ENCODE measurements at places on chromosomes 3 and 15. TPM values are rescaled to one million over a fixed set of nuclear protein-coding genes. Genes with fewer than 3 reads are reported as not detected.

GRCh38 chr3:165984589-165984988 lies 147.4 kb upstream of the BCHE start:
- H3K27ac ChIP-seq, result no peak overlapping the region
- no peaks in the 10 kb centered on the region for H3K36me3 ChIP-seq
- H3K4me3 ChIP-seq, result no peak overlapping the region
- H3K27me3 ChIP-seq, result no peaks in the 10 kb centered on the region
- H3K4me1 ChIP-seq, result no peaks in the 10 kb centered on the region

PLSCR5 gene
- not detected for total RNA-seq

DNA sequence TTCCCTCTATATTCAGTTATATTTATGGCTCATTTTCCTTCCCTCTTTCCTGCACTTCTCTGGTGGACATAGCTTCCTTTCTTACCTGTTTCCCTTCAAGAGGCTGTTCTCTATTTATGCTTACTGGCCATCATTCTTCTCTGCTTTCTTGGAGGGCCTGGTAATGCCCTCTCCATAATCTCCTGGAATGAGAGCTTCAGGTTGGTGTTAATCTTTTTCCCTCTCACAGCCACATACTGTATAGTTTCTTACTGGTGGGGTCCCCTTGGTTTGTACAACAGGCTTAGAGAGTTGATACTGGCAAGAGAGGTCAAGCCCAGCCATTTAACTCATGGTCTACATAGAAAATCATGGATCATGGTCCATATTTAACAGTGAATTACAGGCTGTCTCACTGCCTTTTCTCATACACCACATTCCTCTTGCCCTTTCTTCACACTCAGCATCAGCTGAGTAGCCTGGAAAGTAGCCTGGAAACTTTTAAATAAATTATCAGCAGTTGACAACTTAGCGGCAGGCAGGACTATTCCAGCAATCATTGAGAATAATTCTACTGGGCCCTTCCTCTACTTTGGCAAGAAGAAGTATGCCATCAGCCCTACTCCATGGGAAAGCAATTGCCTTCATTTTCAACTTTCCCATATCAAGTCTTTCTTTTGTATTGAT lies 38.0 kb upstream of the DPH6 start:
- H3K27me3 ChIP-seq, result no peaks in the 10 kb centered on the region
- no peaks in the 10 kb centered on the region for H3K36me3 ChIP-seq
- H3K4me1 ChIP-seq, result no peaks in the 10 kb centered on the region
- no peak for DNase-seq

DNA sequence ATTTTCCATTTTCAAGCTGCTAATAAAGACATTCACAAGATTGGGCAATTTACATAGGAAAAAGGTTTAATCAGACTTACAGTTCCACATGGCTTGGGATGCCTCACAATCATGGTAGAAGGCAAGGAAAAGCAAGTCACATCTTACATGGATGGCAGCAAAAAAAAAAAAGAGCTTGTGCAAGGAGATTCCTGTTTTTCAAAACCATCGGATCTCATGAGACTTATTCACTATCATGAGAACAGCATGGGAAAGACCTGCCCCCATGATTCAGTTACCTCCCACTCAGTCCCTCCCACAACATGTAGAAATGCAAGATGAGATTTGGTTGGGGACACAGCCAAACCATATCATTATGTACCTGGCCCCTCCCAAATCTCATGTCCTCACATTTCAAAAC lies 202.0 kb downstream of the FNDC3B start:
- H3K27ac ChIP-seq, result no peak overlapping the region
- H3K36me3 ChIP-seq, result peaks cover 23% of the 10 kb centered on the region
- H3K4me3 ChIP-seq, result no peak overlapping the region
- no peak for DNase-seq
- peaks cover 4% of the 10 kb centered on the region for H3K4me1 ChIP-seq
- no peaks in the 10 kb centered on the region for H3K27me3 ChIP-seq

- H3K27me3 ChIP-seq, result no peaks in the 10 kb centered on the region
- H3K36me3 ChIP-seq, result peaks cover 79% of the 10 kb centered on the region
- no peak for DNase-seq
- H3K27ac ChIP-seq, result no peak overlapping the region
- H3K4me1 ChIP-seq, result peaks cover 7% of the 10 kb centered on the region
- H3K4me3 ChIP-seq, result no peak overlapping the region
These were observed 9.2 kb downstream of the MFSD1 start for GRCh38 chr3:158810823-158811724.

DNA sequence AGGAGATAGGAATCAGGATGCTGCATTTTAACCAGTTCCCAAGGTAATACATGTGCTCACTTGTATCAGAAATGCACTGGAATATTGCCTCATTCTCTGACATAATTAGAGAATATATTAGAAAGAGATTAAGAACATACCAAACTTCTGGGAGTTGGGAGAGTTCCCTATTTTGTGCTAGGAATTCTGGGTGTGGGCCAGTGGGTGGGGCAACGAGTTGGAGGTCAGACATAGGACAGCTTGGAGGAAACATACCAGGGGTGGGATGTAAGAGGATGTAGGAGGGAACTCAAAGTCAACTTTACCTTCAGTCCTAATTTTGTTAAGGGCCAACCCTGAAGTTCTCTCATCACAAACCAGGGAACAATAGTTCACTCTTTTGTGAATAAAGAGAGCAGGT lies 83.6 kb downstream of the SLC7A14 start:
- DNase-seq, result no peak
- no peak overlapping the region for H3K27ac ChIP-seq
- H3K27me3 ChIP-seq, result no peaks in the 10 kb centered on the region
- no peaks in the 10 kb centered on the region for H3K36me3 ChIP-seq

- no peak overlapping the region for H3K4me3 ChIP-seq
- H3K27me3 ChIP-seq, result no peaks in the 10 kb centered on the region
- no peak overlapping the region for H3K27ac ChIP-seq
- H3K4me1 ChIP-seq, result no peaks in the 10 kb centered on the region
- no peaks in the 10 kb centered on the region for H3K36me3 ChIP-seq
These were observed 50.8 kb upstream of the SYN2 start for GRCh38 chr3:11953350-11953749.

DNA sequence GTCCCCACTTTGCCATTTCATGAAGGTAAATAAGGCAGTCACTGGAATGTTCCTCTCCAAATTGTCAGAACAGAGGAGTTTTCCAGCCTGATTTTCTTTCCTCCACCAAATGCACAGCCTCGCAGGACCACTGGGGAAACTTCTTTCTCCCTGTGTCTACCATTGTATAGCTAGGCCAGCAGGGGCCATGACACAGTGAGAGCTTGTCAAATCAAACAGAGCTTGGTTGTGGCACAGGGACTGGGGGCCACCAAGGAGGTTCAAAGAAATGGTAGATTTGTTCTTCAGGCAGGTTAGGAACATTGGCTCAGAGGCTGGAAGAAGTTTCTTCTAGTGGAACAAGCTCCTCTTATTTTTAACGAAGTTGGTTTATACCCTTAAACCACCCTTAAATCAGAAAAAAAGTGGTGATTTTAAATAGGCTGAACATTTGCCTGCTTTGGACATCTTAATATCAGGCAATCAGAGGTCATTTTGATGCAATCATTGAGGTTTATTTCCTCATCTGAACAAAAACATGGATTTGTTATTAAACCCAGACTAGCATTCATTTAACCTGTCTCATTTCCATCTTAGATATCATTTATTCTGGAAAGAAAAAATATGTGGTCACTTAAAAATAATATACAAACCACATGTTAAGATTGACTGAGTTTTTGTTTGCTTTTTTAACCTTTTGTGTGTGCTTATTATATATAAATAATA lies 105.6 kb downstream of the GTPBP8 start:
- no peaks in the 10 kb centered on the region for H3K27me3 ChIP-seq
- no peak overlapping the region for H3K4me3 ChIP-seq
- no peaks in the 10 kb centered on the region for H3K36me3 ChIP-seq
- DNase-seq, result no peak
- no peak overlapping the region for H3K27ac ChIP-seq

GRCh38 chr3:197878427-197878826 lies 71.6 kb upstream of the RPL35A start:
- H3K36me3 ChIP-seq, result peaks cover 29% of the 10 kb centered on the region
- H3K4me3 ChIP-seq, result peak overlapping the region; percentile 50
- H3K27me3 ChIP-seq, result no peaks in the 10 kb centered on the region
- DNase-seq, result peak; percentile 71
- H3K27ac ChIP-seq, result peak overlapping the region; percentile 85
- H3K4me1 ChIP-seq, result peaks cover 14% of the 10 kb centered on the region

TRIM42 gene
- not detected for total RNA-seq

DNA sequence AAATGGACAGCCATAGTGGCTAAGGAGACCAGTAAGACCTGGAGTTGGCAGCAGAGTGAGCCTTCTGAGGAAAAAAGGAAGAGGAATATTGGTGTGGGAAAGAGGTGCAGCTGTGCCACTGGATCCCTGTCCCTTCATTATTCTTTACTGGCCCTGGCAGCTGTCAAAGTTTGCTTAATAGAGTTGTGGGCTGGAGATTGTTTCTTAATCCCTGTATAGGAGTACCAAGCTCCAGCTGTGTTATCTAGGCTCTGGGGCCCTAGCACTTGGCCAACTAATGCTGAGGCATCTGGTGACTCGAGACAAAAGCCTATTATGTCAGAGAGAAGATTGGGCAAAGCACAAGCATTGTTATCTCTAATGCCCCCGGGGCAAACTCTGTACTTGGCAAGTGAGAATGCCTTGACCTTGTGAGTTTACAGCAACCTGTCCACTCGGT lies 61.4 kb downstream of the ZNF609 start:
- H3K27me3 ChIP-seq, result no peaks in the 10 kb centered on the region
- H3K4me3 ChIP-seq, result no peak overlapping the region
- peaks cover 24% of the 10 kb centered on the region for H3K4me1 ChIP-seq
- H3K36me3 ChIP-seq, result no peaks in the 10 kb centered on the region
- no peak for DNase-seq

DNA sequence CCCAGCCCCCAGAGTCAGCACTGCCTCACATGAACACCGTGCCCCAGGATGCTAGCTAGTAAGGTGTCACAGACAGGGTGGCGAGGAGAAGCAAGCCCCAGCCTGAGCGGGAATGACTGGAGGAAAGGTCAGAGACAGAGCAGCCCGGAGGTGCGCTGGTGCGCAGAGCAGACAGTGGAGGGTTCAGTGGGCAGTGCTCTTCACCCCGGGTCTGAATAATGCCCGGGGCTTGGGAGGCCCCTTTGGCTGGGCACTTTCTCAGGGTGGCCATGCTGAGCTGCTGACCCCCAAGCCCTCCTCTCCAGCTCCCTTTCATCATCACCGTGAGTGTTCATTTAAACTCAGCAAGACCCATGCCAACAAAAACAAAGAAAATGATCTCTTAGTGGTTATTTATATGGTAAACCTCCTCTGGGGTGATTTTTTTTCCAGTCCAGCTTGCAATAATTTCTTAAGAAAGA lies 110.8 kb downstream of the VGLL4 start:
- peak; percentile 89 for DNase-seq
- peaks cover 39% of the 10 kb centered on the region for H3K4me1 ChIP-seq
- H3K4me3 ChIP-seq, result no peak overlapping the region
- peaks cover 4% of the 10 kb centered on the region for H3K36me3 ChIP-seq
- no peaks in the 10 kb centered on the region for H3K27me3 ChIP-seq

GRCh38 chr15:34367101-34368081 lies at the start of gene LPCAT4:
TSS of gene LPCAT4 (minus strand) at chr15:34367196. CDS start at chr15:34367100, 96 bp downstream.
- H3K27ac ChIP-seq, result peak within 1 kb of the TSS; percentile 60
- peak within 1 kb of the TSS; percentile 97 for H3K4me3 ChIP-seq
- H3K36me3 ChIP-seq, result peaks cover 11% of the 10 kb centered on the region

DNA sequence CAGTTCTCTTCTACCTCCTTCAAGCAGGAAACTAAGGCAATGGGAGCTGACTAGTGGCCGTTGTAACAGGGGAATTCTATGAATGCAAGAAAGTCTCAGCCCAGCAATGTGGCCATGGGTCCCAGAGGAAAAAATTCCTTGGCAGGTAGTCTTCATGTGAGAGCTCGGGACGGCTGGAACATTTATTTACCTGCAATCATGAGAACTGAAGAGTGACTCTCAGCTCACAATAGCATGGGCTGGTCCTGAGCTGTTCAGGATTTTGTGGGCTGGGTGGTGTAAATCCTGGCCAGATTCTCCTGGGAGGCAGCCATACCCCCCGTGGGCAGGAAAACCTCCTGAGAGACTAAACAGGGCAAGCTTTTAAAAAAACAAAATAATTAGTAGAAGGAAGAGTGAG lies 330.3 kb upstream of the CTNNB1 start:
- H3K27me3 ChIP-seq, result no peaks in the 10 kb centered on the region
- no peak overlapping the region for H3K27ac ChIP-seq
- no peaks in the 10 kb centered on the region for H3K36me3 ChIP-seq
- no peak for DNase-seq

- no peak overlapping the region for H3K4me3 ChIP-seq
- DNase-seq, result peak; percentile 18
- H3K36me3 ChIP-seq, result peaks cover 72% of the 10 kb centered on the region
These were observed 53.7 kb downstream of the DHX30 start for GRCh38 chr3:47856669-47857068.

B3GALNT1 gene
- total RNA-seq, result 29.2 TPM

DNA sequence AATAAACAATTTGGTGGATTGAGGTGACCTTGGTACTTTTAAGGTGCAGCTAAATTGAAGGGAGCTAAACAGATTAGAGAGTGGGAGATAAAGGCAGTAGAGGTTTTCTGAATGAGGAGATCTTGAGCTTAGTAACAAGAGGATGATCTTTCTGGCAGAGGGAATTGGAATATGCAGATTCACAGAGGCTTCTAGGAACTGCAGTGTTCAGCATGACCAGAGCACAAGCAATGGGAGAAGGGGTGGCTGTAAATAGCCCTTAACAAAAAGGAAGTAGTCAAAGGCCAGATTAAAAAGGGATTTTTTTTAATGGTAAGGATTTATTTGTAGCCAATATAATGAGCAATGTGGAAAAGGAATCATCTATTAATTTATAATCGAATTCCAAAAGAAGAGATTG lies 5.7 kb upstream of the BNIP2 start:
- H3K36me3 ChIP-seq, result no peaks in the 10 kb centered on the region
- H3K4me1 ChIP-seq, result peaks cover 2% of the 10 kb centered on the region
- H3K4me3 ChIP-seq, result no peak overlapping the region
- peaks cover 4% of the 10 kb centered on the region for H3K27me3 ChIP-seq

DNA sequence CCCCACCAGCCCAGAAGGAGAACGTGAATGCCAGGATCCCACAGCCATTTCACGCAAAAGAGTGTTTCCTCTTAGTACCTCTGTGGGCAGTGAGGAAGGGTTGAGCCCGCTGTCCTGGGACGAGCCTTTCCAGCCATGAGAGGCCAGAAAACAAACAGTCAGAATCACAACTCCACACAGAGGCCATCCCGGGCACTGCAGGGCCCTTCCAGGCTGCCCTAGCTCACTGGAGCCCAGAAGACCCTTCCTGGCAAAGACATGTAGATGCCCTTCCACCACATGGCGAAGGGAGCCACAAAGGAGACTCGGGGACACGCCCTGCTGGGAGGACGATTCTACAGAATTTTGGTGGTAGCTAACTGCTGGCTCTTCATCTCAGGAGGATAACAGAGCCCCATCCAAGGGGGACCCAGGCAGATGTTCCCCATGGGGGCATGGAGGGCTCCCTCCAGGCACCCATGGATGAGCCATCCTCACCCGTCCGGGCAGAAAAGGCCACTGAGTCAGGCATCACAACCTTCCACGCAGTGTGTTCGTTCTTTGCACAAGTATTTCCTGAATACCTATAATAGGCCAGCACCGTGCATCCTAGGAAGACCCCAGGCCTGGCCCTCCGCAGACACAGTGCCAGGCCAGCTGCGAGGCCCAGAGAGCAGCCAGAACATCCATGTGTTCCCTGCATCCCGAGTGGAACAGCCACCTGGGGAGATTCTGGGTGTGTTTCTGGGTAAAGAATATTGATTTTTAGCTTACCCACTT lies 47.2 kb downstream of the SLC12A8 start:
- H3K4me1 ChIP-seq, result peaks cover 20% of the 10 kb centered on the region
- no peaks in the 10 kb centered on the region for H3K27me3 ChIP-seq
- H3K27ac ChIP-seq, result no peak overlapping the region
- H3K36me3 ChIP-seq, result no peaks in the 10 kb centered on the region
- DNase-seq, result peak; percentile 95

CYP1A2 gene
- not detected for total RNA-seq

Measured in osteoblast (primary cell).